Stimulated activated CD4-positive, alpha-beta T cell treated with anti-CD3 and anti-CD28 coated beads, Interleukin-15, amount 100 ng/mL, for 24 hours (primary cell): ENCODE measurements at places on chromosomes 2 and 18.

GRCh38 chr2:8244639-8245038 is 437.2 kb upstream of the ID2 start:
- DNase-seq: no peak

DNA sequence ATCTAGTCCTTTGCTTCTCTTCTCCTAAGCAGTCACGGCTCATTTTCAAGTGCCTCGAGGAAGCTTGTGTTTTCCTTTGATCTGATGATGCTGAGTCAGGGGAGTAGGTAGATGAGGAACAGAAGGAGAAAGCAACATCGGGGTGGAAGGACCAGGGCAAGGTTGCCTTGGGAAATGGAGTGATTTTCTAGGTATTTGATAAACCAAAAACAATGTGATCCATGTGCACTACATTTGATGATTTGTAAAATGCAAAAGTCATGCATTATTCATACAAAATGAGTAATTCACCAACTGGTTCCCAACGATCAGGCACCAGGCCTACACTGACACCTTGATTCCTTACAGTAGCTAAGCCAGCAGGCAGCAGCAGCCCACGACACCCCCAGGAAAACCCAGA is 205.3 kb downstream of the ANAPC1 start:
- DNase-seq: no peak

GRCh38 chr2:112829961-112830681 is 6.5 kb downstream of the IL1B start:
- DNase-seq: no peak

- DNase-seq: no peak
Measured at GRCh38 chr2:134727385-134727784, 8.6 kb upstream of the TMEM163 start.
